ENCODE measurements at places on chromosomes 6 and 20.

- no peak for DNase-seq
Observed at GRCh38 chr20:61789329-61789728, 276.4 kb downstream of the TAF4 start.

GRCh38 chr6:46453741-46454316 lies 37.4 kb downstream of the RCAN2 start:
- no peak for DNase-seq

- DNase-seq, result no peak
Observed at GRCh38 chr20:46199198-46199597, 81.1 kb downstream of the CD40 start.

GRCh38 chr20:26276554-26277210 lies 580.0 kb upstream of the ZNF337 start:
- no peak for DNase-seq

- peak; percentile 93 for DNase-seq
Observed at GRCh38 chr6:8102122-8102958, at the start of gene EEF1E1. TSS of gene EEF1E1 (minus strand) at chr6:8102548. CDS start at chr6:8102521, 27 bp downstream.

- no peak for DNase-seq
Observed at GRCh38 chr20:35353646-35354045, 58.1 kb downstream of the UQCC1 start.

- no peak for DNase-seq
Observed at GRCh38 chr6:1933292-1933691, 312.1 kb downstream of the GMDS start.

GRCh38 chr6:35674594-35674993 lies 14.1 kb downstream of the FKBP5 start:
- DNase-seq, result no peak

DNA sequence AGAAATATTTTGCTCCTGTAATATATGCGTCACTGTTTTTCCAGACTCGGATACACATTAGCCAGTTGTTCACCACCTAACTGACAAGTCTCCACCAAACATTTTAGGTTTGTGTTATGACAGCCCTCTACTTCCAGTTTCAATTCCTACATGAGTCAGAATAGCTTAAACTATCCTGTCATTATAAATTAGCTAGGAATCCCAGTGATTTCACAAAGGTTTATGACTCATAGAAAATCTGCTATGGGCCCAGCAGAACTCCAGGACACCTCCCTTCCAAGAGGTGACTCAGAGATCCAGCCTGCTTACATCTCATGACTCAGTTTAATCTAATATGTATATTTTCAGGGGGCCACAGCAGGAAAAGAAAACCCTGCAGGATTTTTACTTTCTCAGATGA lies 17.4 kb upstream of the PLCB4 start:
- peak; percentile 98 for DNase-seq

GRCh38 chr6:33552252-33552651 lies 27.8 kb downstream of the BAK1 start:
- no peak for DNase-seq

DNA sequence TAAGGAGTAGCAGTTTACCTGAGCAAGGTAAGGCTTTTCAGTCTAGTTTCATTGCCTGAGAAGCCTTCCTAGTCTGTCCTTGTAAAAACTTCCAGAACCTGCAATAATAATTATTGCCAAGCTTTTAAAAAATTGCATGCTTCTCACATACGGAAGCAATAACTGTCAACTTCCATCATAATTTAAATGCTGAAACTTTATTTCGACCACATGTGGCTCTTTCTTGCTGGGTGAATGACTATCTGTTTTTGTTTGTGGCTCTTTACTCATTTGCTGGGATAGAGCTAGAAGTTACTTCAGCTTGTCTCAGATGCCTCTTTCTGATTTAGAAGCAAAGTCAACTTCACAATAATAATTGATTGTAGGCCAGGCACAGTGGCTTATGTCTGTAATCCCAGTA lies 95.9 kb upstream of the COL21A1 start:
- no peak for DNase-seq

DNA sequence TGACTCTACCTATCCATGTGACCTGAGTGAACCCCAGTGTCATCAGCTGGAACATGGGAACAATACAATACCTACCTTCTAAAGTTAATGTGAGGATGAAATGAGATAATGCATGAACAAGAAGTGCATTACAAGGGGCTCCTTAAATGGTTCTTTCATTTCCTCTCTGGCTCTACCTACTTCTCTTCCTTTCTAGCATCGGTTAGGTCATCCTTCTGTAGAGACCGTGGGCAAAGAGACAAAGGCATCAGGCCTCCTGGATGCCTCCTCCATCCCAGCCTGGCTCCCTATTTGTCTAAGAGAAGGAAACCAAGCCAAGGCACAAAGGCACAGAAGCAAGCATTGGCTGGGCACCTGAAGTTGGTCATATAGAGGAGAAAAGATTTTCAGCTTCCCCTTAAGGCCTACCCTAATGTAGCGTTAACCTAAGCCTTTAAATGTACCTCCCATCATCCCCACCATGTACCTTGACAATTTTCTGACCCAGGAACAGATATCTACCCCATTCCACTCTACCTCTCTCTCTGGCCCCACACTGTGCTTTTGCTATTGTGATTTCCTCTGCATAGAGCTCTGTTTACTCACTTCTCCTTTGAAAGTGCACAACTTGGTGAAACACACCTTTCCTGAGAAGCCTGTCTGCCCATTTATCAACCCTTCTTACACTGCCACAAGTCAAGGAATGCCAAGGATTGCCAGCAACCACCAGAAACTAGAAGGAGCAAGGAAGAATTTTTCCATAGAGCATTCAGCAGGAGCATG lies 86.6 kb downstream of the GCLC start:
- no peak for DNase-seq

- DNase-seq, result no peak
Observed at GRCh38 chr6:34386316-34387137, 5.9 kb downstream of the NUDT3 start.

DNA sequence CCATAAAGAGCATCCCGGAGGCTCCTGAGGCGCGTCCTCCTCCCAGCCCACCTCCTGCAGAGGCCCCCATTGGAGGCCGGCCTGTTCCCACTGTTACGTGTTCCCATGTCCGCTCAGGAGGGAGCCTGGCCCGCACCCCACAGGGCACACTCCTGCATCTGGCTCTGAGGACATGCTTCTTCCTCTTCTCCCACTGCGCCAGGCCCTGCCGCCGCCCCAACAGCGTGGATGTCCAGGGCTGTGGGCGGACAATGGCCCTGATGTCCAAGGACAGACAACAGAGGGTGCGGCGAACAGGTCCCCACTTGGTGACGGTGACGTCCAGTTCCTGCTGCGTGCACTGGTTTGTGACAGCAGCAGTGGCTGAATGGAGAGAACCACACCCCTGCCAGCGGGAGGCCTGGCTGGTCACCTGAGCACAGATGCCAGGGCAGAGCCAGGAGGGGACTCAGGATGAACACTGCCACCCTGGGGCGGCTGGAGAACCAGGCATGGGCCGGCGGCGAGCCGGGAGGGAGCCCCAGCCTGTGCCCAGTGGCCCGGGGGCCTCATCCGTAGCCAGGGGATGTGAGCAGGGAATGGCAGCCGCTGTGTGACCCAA lies 26.6 kb downstream of the FRMD1 start:
- DNase-seq, result no peak

DNA sequence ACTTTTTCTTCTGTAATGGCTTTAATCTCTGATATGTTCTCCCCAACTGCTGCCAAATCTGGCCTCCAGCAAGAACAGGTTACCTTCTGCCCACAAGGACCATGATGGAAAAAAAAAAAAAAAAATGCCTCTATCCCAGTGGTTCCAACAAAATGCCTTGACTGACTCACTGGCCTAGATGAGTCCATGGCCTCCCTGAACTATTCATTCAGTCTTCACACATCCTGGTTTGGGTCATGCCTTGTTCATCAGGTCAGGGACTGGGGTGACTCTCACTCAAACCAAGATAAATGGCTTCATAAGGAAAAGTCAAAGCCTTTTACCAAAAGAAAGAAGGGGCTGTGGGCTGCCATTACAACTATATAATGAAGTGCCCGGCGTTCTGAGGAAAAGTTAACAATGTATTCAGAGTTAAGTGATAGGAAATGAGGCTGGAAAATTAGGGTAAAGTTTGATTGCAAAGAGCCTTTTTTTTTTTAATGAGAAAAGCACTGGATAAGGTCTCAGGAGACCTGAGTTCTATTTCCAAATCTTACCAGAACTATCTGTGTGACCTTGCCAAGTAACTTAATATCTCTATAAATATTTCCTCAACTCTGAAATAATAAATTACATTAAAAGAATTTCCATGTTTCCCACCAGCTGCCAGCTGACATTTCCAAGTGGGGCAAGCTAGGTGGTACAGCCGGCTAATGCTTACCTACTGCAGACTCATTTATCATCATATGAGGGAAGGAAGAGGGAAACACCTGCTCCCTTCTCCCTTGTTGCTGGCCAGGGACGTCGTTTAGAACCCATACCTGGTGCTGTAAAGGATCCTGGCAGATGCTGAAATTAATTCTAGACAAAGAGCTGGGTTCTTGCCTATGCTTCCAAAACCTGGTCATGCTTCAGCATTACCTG lies 380.0 kb upstream of the MARCKS start:
- DNase-seq, result no peak

GRCh38 chr6:124888581-124889371 lies 73.5 kb upstream of the RNF217 start:
- DNase-seq, result no peak

DNA sequence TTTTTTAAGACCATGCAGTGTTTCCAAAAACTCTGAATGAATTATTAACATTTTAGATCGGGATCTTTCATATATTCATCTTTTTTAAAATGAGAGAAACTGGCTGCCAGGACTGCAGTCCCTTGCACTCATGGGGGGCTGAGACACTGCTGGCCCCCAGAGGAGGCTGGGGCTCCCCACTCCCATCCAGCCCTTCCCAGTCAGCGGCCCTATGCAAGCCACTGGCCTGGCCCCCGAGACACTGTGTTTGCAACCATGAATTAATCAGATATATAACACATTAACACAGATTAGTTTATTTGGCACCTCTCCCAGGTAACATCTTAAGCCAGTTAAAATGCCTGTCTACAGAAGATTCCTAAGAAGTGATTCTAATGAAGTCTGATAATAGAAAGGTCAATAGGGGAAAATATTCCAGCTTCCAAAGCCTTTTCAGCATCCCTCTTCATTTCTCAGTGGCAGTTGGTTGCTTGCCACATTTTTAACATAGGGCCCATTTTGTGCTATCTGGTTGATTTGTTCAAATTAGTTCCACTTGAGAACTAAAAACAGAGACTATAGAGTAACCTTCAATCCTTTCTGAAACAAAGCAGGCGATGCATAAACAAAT lies 184.4 kb upstream of the FBXL4 start:
- no peak for DNase-seq

GRCh38 chr20:34708621-34709043 lies 4.5 kb downstream of the TP53INP2 start:
- no peak for DNase-seq

DNA sequence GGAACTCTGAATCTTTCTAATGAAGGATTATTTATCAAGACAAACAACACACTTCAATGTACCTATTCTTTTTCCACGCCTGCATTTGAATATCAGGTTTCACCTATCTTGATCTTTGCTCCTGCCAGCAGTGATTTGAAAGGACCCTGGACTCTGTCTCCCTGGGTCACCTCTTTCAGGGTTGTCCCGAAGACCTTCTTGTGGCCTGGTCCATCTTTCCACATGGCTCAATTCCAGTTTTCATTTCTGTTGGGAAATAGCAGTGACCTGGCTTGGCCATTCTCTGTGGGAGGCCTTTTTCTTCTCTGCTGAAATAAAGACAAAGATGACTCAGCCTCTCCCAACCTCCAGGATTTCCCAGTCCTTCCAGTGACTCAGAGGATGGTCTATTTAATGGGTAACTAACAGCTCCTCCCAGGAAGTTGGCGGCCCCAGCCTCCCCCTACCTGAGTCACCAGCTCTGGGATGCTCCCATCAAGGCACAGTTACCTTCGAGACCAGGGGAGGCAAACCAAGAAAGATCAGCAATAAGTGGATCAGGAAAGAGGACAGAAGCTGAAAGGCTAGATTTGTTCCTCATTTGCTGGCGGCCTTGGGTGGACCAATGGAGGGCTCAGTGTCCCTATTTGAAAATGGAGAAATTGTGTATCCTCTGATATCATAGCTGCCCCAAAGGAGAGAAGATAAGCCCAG lies 120.2 kb upstream of the RNF24 start:
- DNase-seq, result peak; percentile 99

- DNase-seq, result no peak
Observed at GRCh38 chr6:135250751-135251497, 69.8 kb downstream of the MYB start.

DNA sequence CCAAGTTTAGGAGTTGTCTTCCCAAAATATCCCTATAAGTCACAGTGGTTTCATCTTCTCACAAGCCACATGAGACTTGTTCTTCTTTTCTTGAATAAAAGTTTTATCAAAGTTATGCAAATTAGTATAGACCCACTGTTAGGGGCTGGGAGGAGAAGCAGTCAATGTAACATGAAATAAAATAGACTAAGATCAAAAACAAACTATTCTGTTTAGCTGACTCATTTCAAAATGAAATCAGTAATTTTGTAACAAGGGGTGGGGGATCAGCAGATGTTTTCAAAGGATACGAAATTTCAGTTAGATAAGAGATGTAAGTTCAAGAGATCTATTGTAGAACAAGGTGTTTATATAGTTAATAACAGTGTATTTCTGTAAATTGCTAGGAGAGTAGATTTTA lies 339.6 kb upstream of the PRDM1 start:
- DNase-seq, result no peak

- no peak for DNase-seq
Observed at GRCh38 chr6:167129159-167129558, 6.3 kb downstream of the CCR6 start.

GRCh38 chr6:16436550-16436949 lies 198.2 kb downstream of the GMPR start:
- no peak for DNase-seq

- DNase-seq, result no peak
Observed at GRCh38 chr6:159084493-159085091, 39.8 kb upstream of the TAGAP start.

DNA sequence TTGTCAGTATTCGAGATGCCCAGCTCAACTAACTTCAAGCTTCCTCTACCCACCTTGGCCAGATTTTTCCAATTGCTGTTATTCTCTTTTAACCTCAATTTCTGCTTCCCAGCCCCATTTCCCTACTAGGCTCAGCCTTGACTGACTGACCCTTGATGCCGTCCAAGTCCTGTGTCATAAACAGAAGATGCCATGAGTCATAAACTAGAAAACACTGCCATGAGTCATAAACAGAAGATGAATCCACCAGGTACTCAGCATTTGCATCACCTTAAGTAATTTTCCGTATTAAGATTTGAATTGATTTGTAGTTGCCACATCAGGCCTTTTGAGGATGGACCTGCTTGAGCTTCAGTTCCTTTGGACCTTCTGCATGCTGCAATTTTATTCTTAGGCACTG lies 123.8 kb downstream of the FAM83B start:
- no peak for DNase-seq

GRCh38 chr6:111242452-111242851 lies 155.1 kb downstream of the SLC16A10 start:
- no peak for DNase-seq
